ENCODE measurements at places on chromosomes 7 and 10.

GRCh38 chr10:23047201-23048050 lies 48.0 kb upstream of the MSRB2 start:
- DNase-seq = no peak

- DNase-seq = no peak
Observed at GRCh38 chr10:73907841-73908517, 3.0 kb upstream of the PLAU start.

DNA sequence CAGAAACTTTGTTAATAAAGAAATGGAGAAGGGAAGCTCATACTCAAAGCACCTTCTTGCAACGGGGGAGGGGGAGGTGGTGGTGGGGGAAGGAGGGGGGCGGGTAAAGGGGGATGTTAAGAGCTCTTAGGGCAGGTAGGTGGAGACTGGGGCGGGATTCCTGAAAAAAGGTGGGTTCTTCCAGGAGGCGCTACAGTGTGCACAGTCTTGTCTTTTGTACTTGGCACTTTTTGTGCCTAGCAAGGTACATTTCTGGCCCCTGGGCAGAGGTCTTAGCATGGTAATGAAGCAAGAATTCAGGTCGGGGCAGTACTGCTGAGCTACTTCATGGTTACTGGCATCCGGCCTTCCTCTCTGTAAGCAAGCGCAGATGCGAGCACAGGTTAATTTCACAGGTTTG lies 15.2 kb upstream of the LAMB4 start:
- no peak for DNase-seq

DNA sequence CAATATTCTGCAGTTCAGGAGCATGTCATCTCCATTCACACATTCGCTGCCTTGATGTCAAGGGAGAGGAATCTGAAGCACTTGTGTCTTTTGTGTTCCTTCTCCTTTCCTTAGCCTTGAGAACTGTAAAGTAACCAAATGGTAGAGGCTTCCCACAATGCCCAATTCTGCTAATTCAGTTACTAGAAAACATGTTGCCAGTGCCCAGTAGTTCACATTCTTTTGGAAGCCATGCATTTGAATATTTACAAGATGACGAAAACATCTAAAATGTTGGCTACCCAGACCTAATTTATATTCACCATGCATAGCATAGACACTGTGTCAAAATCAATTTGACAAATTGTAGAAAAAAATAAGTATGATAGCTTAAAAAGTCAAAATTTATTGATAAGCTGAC lies 852.7 kb upstream of the PHF14 start:
- DNase-seq = no peak

- no peak for DNase-seq
Observed at GRCh38 chr10:69401416-69401815, 15.3 kb downstream of the TACR2 start.

GRCh38 chr7:134388336-134389019 lies 70.4 kb downstream of the AKR1B1 start:
- DNase-seq = no peak

DNA sequence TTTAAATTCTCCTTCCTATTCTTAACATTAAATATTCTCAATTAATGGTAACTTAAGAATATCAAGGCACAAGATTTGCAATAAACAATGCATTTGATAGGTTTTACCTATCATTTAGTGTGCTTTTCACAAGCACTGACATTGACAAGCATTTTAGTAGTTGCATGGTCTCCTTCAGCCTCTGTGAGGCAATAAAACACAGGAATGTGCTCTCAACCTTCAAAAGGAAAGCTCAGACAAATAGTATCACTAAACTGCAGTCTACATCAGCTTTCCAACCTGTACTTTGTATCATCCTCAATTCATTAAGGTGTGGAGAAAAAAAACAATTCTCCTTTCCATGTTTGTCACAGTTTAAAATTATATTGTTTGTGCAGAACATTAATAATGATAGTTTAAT lies 51.1 kb upstream of the TSPAN13 start:
- no peak for DNase-seq

- no peak for DNase-seq
Observed at GRCh38 chr10:110503528-110504110, 5.9 kb downstream of the DUSP5 start.

GRCh38 chr7:95421000-95421846 lies 13.6 kb downstream of the PON2 start:
- DNase-seq = no peak

DNA sequence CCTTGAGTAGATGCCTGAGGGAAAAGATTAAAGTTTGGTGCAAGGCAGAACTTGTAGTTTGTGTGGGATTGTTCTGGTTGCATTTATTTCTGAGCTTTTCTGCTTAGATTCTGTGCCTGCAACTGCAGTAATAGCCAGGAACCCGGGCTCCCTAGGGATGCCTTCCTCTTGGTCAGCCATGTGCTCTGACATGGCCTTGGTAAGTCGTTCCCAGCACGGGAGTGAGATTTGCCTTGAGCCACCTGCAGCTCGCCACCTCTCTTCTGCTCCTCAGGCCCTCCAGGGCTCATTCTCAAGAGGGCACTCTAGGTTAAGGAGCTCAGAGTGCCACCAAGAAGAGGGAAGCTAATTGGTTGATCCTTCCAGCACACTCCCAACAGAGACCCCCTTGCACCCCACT lies 350.6 kb upstream of the MKI67 start:
- DNase-seq = no peak

DNA sequence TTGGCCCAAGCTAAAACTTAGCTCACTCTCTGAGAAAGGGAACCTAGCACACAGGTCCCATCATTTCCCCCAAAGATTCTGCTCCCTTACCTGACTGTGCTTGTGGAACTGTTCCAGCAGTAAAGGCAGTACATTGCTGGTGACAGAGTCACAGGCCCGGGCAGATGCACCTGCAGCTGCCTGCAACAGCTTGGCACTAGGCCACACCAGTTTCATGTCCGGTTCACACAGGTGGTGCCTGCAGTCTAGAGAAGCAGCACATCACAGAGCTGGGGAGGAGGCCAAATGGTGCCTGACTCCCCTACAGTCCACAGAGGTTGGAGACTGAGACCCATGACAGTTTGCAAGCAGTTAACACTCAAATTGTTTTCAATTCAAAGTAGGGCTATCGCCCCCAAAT lies 22.2 kb downstream of the ZDHHC16 start:
- no peak for DNase-seq

- no peak for DNase-seq
Observed at GRCh38 chr7:129843365-129843898, 109.3 kb downstream of the UBE2H start.

- no peak for DNase-seq
Observed at GRCh38 chr10:74314166-74314565, 163.1 kb downstream of the ADK start.

GRCh38 chr7:5578495-5578894 lies 154.9 kb upstream of the TNRC18 start:
- DNase-seq = no peak

- no peak for DNase-seq
Observed at GRCh38 chr7:157518514-157519175, 181.8 kb downstream of the DNAJB6 start.

DNA sequence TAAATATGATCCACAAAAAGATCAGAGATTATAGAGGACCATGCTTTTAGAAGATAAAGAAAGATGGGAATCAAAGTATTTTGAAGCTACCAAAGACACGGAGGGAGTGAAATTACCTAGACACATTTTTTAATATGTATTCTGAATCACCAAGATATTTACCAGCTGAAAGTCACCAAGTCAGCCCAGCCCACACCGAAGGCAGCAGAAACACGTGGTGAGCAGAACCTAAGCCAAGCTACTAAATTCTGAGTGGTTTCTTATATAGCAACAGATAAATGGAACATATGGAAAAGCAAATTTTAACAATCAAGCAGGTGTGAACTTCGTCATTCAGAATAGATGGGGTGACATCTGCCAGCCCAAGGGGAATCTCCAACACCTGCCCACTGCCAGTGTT lies 134.7 kb upstream of the AKR1E2 start:
- DNase-seq = no peak

- DNase-seq = no peak
Observed at GRCh38 chr10:22824520-22824919, 103.3 kb upstream of the ARMC3 start.

DNA sequence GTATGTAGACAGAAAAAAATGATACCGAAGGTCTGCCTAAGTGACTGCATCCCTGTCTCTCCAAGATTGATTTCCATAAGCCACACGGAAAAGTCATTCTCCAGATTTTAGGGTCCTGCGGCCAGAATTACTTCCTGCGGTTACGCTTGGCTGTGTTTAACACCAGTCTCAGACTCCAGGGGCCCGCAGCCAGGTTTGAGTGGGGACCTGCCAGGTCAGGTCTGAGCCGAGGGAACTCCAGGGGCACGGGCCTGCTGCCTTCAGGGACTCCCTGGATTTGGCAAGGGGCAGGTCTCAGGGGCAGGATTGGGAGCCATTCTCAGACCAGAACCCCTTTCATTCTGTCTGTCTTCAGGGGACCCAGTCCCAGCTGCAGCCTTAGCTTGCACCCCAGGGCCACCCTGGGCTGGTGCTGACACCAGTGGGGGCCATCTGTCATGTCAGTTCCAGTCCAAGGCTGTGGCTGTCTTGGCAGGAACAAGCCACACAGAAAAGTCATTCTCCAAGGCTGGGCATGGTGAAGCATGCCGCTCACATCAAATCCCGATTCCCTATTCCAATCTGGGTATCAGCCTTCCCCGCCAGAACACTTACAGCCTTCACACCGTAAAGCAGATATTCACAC lies 39.0 kb downstream of the TMEM120A start:
- no peak for DNase-seq

DNA sequence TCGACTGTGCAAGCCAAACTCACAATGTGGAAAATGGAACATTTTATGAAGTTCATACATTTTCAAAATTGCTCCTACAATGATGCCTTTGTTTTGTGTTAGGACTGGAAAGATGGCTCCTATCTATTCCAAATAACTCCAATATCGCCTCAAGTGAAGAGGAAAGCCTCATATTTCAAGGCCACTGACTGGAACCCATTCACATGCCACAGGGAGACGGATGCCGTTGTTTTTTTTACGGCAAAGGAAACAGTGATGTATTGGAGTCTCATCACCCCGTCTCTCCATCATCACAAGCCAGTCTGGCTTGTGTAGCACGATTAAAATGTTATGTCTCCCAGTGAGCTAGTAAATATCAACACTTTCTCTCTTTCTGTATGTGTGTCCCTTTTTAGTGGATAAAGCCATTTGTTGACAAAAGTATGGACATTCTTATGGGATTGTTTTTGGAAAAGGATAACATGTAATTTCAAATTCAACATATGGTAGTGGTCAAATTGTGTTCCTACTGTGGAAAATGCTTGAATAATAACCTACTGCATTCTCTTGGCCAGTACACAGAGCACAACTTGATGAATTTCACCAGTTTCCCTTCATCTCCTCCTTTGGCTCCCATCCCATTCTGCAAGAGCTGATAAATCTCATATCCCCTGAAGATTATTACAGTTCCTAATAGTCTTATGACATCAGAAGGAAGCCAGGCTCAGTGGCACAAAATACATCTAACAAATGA lies 109.5 kb upstream of the PITRM1 start:
- no peak for DNase-seq

GRCh38 chr7:88309819-88310218 lies 3.1 kb upstream of the STEAP4 start:
- no peak for DNase-seq

- DNase-seq = no peak
Observed at GRCh38 chr10:124387078-124387874, 31.4 kb downstream of the OAT start.

DNA sequence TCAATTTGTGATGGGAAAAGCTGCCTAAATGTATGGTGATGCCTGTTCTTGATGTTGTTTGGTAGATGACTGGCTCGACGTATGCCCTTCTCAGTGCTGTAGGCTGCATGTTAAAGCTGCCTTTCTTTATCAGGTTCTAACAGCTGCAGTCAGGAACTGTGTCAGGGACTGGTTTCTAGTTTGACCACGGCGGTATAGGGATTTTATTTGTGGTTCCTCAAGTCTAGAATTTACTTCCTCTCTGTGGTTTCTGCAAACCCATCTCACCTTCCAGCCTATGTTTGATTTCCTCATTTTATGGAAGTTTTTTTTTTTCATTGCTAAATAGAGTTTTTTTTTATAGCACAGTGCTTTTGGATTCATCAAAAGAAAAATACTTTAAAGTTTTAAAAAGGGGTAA lies 26.5 kb downstream of the LMTK2 start:
- no peak for DNase-seq

- DNase-seq = no peak
Observed at GRCh38 chr7:128790315-128791041, 1.3 kb upstream of the CCDC136 start.

DNA sequence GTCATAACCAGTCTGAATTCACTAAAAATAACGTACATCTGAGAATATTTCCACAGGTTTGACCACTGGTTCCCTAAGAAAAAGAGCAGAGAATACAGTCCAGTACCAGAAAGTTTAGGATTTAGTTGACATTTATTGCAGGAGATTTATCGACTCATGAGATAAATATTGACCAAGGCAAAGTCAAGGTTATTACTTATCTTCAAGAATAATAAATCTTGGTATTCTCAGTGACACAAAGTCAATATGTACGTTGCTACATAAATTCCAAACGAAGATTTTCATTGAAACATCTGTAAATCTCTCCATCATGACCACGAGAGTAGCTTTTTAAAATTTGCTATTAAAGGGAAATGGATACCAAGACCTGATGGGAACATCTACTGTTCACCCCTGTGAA lies 39.4 kb upstream of the GRB10 start:
- no peak for DNase-seq

GRCh38 chr10:120732643-120733313 lies 118.4 kb upstream of the WDR11 start:
- no peak for DNase-seq

DNA sequence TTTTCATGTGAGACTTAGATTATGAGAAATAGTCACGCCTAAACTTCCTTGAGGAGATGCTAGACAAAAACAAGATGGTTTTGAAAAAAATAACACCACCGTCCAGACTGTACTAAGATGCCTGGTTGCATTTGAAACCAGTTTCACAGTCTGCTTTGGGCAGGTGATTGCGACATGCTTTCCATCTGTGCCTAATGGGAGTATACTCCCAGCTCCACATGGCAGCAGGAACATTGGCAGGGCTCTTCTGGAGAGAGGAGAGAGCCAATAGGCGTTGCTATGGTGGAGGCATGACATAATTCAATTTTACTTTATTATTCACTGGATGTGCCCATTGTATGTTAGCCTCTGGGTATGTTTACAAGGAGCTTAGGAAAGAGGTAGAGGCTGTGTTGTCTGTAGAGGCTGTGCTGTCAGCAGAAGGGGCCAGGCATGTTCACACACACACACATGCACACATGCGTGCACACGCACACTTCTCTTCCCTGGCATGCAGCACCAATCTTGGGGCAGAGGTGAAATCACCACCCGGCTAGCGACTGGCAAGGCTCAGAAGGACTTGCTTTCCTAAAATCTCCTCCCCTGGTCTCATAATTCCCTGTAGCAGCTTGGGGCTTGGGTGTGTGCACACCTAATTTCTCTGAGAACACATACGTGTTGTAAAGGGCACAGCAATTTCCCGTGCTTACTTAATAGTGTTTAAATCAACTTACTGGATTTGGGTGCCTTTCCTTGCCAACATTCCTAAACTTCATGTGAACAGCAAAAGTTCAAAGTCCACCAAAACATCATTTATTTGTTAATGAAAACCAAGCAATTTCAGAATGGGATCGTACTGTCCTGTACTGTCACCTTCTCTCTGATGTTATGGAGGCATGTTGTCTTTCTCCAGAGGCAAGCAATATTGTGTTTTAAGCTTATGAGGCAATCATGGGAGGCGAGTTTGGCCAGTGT lies 162.1 kb downstream of the TCF7L2 start:
- DNase-seq = no peak
